CD8-positive, alpha-beta memory T cell (primary cell): ENCODE measurements at places on chromosomes 16 and 17. TPM values are rescaled to one million over a fixed set of nuclear protein-coding genes. Genes with fewer than 3 reads are reported as not detected.

GRCh38 chr17:45967378-45967777 lies 31.7 kb upstream of the STH start:
- no peaks in the 10 kb centered on the region for H3K36me3 ChIP-seq
- H3K27ac ChIP-seq: no peak overlapping the region
- no peak for DNase-seq
- H3K27me3 ChIP-seq: peaks cover 4% of the 10 kb centered on the region
- H3K4me1 ChIP-seq: no peaks in the 10 kb centered on the region

GRCh38 chr16:83579436-83579835 lies 228.3 kb upstream of the HSBP1 start:
- H3K36me3 ChIP-seq: no peaks in the 10 kb centered on the region
- no peak overlapping the region for H3K27ac ChIP-seq
- no peak overlapping the region for H3K4me3 ChIP-seq
- no peaks in the 10 kb centered on the region for H3K4me1 ChIP-seq
- no peak for DNase-seq
- H3K27me3 ChIP-seq: no peaks in the 10 kb centered on the region

The FOXJ1 gene
- total RNA-seq: 0.64 TPM

- H3K36me3 ChIP-seq: peaks cover 25% of the 10 kb centered on the region
- no peak for DNase-seq
- no peak overlapping the region for H3K27ac ChIP-seq
- H3K4me3 ChIP-seq: no peak overlapping the region
Measured at GRCh38 chr17:82598256-82599119, 49.8 kb downstream of the WDR45B start.

DNA sequence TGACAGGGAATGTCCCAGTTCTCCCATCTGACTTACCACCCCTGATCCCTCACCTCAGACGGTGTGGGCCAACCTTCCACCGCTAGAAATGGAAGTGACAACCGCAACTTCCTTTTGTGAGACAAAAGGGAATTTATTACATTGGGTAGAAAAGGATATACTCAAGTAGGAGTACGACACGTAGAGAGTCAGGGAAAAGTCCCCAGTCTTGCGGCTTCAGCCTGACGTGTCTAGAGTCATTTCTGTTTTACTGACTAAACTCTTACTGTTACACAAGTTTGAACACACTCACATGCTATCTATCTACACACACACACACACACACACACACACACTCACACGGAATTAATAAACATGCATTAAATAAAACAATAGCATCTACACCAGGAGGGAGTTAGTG lies 178.9 kb downstream of the COPRS start:
- no peaks in the 10 kb centered on the region for H3K36me3 ChIP-seq
- DNase-seq: no peak
- H3K4me3 ChIP-seq: no peak overlapping the region
- no peaks in the 10 kb centered on the region for H3K4me1 ChIP-seq

The MON1B gene
- total RNA-seq: 55.0 TPM

The ERN2 gene
- total RNA-seq: not detected

- no peaks in the 10 kb centered on the region for H3K27me3 ChIP-seq
- no peak overlapping the region for H3K27ac ChIP-seq
- no peaks in the 10 kb centered on the region for H3K4me1 ChIP-seq
- H3K4me3 ChIP-seq: no peak overlapping the region
- no peaks in the 10 kb centered on the region for H3K36me3 ChIP-seq
- no peak for DNase-seq
Measured at GRCh38 chr16:73997971-73998370, 298.6 kb upstream of the PSMD7 start.

DNA sequence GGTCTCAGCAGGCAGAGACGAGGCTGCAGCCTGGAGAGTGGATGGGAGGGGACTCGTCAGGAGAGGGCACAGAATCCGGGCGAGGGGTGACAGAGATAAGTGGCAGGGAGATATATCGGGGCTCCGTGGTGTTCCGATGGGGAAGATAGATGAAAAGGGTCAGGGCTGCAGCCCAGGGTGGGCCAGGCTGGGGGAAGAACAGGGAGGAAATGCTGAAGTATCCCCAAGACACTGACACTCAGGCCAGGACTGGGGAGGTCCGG lies 2.1 kb downstream of the LGALS3BP start:
- H3K27me3 ChIP-seq: no peaks in the 10 kb centered on the region
- no peaks in the 10 kb centered on the region for H3K36me3 ChIP-seq
- peaks cover 3% of the 10 kb centered on the region for H3K4me1 ChIP-seq
- DNase-seq: no peak
- no peak overlapping the region for H3K4me3 ChIP-seq

The HOXB13 gene
- not detected for total RNA-seq

DNA sequence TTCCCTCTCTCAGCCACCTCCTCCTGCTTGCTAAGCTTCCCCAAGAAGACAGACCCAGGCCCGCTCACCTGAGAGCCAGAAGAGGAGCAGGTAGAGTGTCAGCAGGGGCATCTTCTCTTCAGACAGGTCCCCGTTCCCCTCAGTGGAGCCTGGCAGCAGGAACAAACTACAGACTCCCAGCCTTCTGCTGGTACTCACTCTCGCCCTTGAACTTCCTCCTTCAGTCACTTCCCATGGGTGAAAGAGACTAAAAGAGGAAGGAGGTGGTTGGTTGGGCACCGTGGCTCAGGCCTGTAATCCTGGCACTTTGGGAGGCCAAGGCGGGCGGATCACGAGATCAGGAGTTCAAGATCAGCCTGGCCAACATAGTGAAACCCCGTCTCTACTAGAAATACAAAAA lies at the start of gene CD300LF:
TSS of gene CD300LF (minus strand) at position 168 of the 400 bp plus-strand sequence. CDS start at position 111, 57 bp downstream.
- H3K36me3 ChIP-seq: no peaks in the 10 kb centered on the region
- H3K4me3 ChIP-seq: no peak within 1 kb of the TSS
- H3K4me1 ChIP-seq: no peaks in the 10 kb centered on the region
- H3K27ac ChIP-seq: no peak within 1 kb of the TSS
- no peak for DNase-seq
- H3K27me3 ChIP-seq: peaks cover 5% of the 10 kb centered on the region

DNA sequence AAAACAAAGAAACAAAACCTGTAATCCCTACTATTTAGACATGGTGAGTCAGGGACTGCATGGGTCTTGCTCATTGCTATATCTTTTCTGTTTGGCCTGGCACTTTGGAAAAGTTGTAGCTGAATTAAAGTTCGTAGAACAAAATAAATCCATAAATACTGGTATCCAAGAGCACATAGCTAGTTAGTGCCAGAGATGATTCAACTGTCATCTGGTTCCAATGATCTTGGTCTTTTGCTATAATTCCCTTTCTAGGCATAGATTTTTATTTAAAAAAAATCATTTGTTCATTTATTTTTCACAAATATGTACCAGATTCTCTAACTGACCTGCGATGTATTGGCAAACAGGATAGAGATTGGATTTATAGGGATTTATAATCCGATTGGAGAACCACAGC lies 1436.1 kb upstream of the GOT2 start:
- H3K36me3 ChIP-seq: no peaks in the 10 kb centered on the region
- H3K27me3 ChIP-seq: no peaks in the 10 kb centered on the region
- H3K27ac ChIP-seq: no peak overlapping the region
- H3K4me3 ChIP-seq: no peak overlapping the region
- no peaks in the 10 kb centered on the region for H3K4me1 ChIP-seq
- no peak for DNase-seq

DNA sequence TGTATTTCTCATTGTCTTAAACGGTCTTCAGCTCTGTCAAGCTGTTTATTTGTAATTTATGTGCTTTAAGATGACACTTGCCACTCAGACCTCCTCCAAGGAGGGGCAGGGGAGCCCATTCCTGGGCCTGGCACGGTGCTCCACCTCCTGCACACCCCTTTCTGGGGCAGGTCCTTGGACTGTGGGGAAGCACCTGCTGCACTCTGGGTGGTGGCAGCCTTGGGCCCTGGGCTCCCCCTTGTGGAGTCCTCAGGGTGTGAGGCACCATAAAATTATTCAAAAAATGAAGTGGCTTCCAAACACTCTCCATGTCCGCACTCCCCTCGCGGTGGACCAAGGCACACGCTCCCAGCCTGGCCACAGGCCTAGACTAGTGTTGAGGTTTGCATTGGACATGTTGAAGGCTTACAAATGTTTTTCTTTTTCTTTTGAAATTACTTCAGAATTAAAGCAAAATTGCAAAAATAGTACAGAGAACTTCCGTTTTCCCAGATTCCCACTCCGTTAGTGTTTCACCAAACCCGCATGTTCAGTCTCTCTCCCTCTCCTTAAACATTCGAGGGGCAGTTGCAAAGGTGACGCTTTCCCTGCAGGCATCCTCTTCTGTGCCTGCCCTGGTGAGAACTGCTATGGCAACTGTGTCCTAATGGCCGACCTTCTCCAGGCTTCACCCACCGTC lies 32.4 kb downstream of the FOXK2 start:
- H3K4me1 ChIP-seq: peaks cover 10% of the 10 kb centered on the region
- H3K27me3 ChIP-seq: no peaks in the 10 kb centered on the region
- H3K36me3 ChIP-seq: no peaks in the 10 kb centered on the region

- H3K27me3 ChIP-seq: no peaks in the 10 kb centered on the region
- H3K36me3 ChIP-seq: no peaks in the 10 kb centered on the region
- H3K27ac ChIP-seq: no peak overlapping the region
- peaks cover 42% of the 10 kb centered on the region for H3K4me1 ChIP-seq
Measured at GRCh38 chr17:18859256-18859655, 1.3 kb downstream of the PRPSAP2 start.

GRCh38 chr17:57481910-57482391 lies 225.6 kb downstream of the MSI2 start:
- H3K4me1 ChIP-seq: peaks cover 35% of the 10 kb centered on the region
- no peak overlapping the region for H3K4me3 ChIP-seq
- no peak overlapping the region for H3K27ac ChIP-seq
- H3K36me3 ChIP-seq: no peaks in the 10 kb centered on the region

DNA sequence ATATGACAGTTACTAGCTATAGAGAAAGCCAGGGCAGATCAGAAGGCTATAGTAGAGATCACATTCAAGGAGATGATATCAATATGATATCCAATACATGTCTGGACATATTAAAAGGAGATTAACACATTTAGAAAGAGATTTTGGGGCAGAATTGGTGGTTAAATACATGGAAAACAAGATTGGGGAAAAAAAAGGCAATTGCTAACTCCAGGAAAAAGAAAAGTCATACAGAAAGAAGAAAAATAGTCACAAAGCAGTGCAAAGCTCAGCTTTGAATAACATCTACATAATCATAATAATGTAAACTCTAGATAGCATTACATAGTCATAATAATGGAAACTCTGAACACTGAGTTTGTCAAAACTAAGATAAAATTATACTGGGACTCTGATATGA lies 40.6 kb downstream of the MYH11 start:
- H3K27ac ChIP-seq: no peak overlapping the region
- no peak for DNase-seq
- H3K4me1 ChIP-seq: no peaks in the 10 kb centered on the region
- H3K4me3 ChIP-seq: no peak overlapping the region
- H3K36me3 ChIP-seq: no peaks in the 10 kb centered on the region

The ABCA8 gene
- not detected for total RNA-seq

DNA sequence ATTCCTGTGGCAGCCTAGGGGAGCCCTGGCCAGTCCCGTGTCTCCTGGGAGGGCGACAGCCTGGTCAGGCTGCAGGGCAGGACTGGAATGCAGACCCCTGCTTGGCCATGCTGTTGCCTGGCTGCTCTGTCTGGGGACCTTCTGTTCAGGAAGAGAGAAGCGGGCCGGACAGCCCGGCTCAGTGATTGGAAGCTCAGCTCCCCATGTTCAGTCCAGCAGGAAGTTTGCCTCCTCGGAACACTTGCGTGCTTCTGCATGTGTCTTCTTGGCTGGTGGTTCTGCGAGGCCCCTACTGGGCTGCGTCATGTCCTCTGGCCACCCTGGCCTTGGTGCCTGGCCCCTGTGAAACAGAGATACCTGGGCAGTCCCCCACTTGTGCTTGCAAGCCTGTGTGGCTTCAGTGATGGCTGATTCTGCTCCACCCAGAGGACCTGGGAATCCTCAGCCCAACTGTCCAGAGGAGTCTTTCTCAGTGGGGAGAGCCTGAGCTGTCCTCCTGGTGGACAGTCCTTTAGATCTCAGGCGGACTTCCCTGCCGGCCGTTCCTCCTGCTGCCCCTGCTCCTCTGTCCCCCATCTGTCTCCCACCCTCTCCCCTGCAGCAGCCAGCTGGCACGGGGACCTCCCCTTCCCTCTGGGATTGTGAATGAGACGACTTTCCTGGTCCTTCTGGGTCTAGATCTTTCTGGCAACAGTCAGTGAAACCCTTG lies 279.5 kb downstream of the SEC14L1 start:
- H3K36me3 ChIP-seq: peaks cover 6% of the 10 kb centered on the region
- peak overlapping the region; percentile 44 for H3K27ac ChIP-seq

The PNMT gene
- not detected for total RNA-seq

DNA sequence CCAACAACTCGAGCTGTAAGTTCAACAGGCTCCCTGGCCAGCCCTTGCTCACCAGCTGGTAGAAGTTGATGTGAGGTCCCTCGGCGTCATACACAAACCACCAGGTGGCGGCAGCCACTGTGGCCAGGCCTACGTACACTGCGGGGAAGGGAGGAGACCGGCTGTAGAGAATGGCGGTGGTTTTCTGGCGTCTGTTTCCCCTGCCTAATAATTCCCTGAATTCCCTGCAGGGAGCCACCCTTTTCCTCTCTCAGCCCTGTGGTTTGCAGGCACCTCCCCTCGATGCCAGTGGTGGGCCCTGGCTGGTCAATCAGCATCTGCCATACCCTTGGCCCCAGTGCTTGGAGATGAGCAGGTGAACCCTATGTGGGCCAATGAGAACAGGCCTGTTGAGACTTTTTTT lies 18.9 kb upstream of the P2RX1 start:
- H3K27me3 ChIP-seq: no peaks in the 10 kb centered on the region

DNA sequence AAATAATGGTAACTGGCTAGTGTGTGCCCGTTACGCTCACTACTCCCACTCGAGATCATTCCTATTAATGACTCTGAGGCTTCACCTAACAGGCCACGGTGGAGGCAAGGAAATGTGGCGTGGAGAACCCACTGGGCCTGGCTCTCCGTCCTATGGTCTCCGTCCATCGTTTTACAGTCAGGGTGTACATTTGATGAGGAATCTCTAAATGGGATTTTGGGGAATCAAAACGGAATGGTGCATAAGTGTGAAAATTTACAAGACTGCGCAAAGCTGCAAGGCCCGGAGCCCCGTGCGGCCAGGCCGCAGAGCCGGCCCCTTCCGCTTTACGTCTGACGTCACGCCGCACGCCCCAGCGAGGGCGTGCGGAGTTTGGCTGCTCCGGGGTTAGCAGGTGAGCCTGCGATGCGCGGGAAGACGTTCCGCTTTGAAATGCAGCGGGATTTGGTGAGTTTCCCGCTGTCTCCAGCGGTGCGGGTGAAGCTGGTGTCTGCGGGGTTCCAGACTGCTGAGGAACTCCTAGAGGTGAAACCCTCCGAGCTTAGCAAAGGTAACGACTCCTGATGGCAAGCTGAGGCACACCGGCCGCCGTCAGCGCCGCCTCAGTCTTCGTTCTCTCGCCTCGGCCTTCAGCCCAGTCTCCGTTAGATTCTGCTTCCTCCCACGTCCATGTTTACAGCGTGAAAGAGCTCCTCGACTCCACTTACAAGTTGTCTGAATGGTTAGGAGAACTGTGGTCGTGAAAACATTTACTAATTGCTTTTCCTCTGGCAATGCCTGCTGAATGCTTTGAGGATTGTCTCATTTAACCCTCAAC lies at the start of gene RAD51C:
TSS of gene RAD51C (plus strand) at position 364 of the 817 bp plus-strand sequence. CDS start at position 406, 42 bp downstream.
- peak within 1 kb of the TSS; percentile 88 for H3K4me3 ChIP-seq
- peak within 1 kb of the TSS; percentile 81 for H3K27ac ChIP-seq
- H3K36me3 ChIP-seq: no peaks in the 10 kb centered on the region

DNA sequence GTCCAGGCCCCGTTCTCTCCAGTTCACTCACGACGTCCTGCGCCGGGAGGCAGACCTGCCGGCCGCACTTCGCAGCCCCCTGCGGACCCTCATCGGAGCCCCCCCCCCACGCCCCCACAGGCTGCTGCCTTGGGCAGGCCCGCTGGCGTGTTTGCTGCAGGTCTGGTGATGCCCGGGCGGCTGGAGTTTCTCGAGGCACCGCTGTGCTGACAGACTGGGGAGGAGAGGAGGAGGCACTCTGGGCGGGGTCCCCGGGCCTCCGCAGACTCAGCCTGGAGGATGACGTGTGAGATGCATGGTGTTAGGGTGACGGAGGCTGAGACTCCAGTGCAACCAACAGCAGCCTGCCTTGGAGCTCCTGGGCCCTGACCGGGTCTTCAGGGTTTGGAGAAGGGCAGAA lies 24.1 kb downstream of the BAIAP2 start:
- no peak for DNase-seq
- H3K4me3 ChIP-seq: no peak overlapping the region
